ENCODE measurements at places on chromosomes 4 and X. TPM values are rescaled to one million over a fixed set of nuclear protein-coding genes. Genes with fewer than 3 reads are reported as not detected.

Gene RS1
- not detected for total RNA-seq

Gene EDA
- 8.8 TPM for total RNA-seq

Gene F8A3
- 0.24 TPM for total RNA-seq

Gene HMX1
- not detected for total RNA-seq

Gene IGSF1
- 58.7 TPM for total RNA-seq

Gene TCP11X2
- not detected for total RNA-seq

Gene CDKL5
- total RNA-seq = 9.2 TPM

Gene XAGE1A
- total RNA-seq = not detected

Gene TCEAL2
- total RNA-seq = not detected

Gene UGT2B17
- not detected for total RNA-seq

Gene COPS4
- total RNA-seq = 90.4 TPM
